Stimulated activated CD4-positive, alpha-beta T cell treated with anti-CD3 and anti-CD28 coated beads, Interleukin-2, amount 100 ng/mL, for 48 hours (primary cell): ENCODE measurements at places on chromosomes 1 and 21.

DNA sequence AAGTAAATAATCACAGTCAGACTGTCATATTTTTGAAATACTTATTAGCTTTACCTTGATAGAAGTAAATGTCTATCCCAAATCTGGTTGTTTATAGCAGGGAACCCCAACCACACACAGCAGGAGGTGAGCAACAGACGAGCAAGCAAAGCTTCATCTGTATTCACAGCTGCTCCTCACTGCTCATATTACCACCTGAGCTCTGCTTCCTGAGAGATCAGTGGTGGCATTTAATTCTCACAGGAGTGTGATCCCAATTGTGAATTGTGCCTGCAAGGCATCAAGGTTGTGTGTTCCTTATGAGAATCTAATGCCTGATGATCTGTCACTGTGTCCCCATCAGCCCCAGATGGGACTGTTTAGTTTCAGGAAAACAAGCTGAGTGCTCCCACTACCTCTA lies 104.3 kb downstream of the GPATCH2 start:
- DNase-seq: no peak

DNA sequence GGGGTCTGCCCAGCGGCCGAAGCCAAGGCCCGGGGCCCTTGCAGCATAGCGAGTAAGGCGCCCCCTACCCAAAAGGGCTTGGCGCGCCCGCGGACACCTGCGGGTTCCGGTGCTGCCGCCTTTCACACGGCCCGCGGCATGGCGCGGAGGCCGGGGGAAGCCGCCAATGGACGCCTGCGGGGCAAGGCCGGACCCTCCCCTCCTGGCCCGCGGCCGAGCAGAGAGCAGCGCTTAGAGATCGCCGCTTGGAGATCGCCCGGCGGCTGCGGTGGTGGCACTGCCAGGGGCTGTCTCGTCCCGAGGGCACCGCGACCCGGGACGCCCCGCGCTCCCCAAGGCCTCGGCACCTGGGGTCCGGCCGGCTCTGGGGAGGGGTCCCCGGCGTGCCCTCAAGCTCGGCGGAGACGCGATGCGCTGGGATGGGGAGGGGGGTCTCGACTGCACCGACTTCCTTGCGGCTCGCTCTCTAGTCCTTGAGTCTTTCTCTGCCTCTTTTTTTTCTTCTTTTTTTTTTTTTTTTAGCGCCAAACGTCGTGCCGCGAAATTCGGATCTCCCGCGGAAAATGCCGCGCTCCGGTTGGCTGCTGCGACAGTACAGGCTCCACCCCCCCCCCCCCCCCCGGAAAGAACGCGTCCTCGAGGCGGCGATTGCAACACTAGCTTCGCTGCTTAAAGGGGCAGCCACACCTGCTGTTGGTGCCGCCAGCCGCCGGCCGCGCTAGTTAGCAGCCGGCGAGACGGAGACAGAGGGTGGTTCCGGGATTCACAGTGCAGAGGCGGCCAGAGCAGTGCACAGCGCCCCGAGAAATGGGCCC lies at the start of gene E2F2:
Gene E2F2 (minus strand): TSS at position 487 of the 815 bp plus-strand sequence. CDS start 440 bp downstream, at position 47.
- peak; percentile 66 for DNase-seq

DNA sequence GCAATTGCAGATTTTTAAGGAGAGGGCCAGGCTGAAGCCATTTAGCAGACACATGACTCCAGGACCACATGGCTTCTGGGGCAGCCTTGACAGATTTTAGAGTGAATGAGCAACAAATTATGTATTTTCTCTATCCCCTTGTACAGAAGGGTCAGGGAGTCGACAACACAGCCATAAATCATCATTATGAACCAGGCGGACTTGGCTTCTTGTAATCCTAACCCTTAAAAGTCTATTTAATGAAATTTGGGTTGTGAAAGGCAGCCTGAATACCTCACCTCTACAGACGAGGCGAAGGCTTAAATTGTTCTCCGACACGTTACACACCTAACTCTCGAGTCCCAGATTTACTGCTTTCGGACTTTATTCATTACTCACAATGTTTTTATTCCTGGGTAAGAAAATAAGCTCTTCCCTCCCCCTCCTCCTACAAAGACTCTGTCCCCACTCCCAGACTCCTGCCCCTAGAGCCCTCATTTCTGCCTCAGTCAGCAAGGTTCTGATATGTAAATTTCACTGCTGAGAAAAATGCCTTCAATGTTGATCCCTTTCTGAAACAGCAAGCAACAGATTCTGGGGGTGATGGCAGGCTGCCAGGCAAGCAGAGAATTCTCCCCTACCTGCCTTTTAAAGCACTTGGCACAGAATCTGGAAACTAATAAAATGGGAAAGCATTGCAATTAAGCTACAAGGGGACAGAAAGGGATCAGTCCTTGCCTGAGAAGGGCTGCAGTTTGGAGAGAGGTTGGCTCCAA lies 51.6 kb downstream of the PLPP3 start:
- no peak for DNase-seq

DNA sequence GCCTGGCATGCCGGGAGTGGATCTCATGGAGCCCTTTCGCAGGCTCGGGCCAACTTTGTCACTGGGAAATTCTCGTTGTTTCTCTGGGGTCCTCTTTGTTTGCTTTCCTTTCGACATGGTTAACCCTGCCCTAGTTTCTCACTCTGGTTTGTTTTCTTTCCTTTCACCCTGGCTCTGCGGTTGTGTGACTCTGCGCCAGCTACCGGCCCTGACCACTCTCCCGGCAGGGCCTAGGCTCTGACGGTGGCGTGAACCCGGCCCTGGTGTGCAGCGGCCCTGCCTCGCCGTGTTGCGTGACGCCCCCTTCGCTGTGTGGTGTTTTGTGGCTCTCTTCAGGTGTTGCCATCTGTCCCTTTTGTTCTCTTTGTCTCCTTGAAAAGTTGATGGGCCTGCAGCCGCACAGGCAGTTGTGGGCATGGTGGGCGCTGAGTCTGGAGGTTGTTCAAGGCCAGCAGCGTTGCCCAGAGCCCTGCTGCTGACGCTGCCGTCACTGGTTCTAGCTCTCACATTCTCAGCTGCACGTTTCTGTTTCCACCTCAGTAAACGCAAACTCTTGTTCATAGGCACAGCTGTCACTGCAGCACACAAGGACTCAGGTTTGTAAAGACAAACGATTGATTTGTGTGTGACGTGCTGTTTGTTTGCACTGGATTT lies 64.6 kb upstream of the DIP2A start:
- DNase-seq: no peak

GRCh38 chr1:42968654-42969053 lies 10.0 kb upstream of the SLC2A1 start:
- DNase-seq: no peak

DNA sequence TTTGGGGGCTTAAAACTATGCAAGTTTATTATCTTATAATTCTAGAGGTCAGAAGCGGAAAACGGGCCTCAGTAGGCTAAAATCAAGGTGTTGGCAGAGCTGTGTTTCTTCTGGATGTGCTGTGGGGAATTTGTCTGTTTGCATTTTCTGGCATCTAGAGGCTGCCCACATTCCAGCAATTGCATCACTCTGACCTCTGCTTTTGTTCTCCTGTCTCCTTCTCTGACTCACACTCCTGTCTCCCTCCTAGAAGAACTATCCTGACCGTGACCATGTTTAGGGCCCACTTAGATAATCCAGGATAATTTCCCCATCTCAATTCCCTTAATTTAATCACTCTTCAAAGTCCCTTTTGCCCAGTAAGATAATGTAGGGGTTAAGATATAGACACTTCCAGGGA lies 127.4 kb upstream of the DEPDC1 start:
- DNase-seq: no peak

DNA sequence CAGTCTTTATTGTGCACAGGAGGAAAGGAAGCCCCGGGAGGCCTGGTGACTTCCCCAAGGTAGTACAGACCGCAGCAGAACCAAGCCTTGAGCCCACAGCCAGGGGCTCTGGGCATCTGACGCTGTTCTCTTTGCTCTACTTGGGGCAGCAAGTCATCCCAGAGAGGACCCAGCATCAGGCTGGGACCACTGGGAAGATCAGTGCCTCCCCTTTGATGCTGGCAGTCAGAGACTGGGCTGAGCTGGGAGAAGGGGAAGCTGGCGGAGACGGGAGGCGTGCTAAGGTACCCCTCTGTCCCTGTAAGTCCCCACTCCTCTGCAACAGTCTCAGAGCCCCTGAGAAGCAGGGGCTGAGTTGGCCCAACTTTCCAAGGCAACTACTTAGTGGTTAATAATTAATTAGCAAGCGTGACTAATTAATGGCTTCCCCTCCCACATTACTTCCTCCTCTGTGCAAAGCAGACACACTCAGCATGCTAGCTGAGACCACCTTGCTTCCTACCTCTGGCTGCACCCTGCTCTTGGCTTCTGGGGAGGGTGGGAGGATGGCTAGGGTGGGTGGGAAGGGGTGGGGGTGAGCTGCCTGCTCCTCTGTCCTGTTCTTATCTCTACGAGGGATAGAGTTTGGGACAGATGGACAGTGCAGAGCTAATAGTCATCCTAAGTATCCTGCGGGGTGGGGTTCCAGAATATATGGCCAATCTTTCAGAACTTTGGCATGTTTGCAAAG lies 1.3 kb downstream of the INAVA start:
- no peak for DNase-seq

- no peak for DNase-seq
Observed at GRCh38 chr1:24263211-24263610, 55.9 kb upstream of the GRHL3 start.

- DNase-seq: no peak
Observed at GRCh38 chr1:110114784-110115183, 2.5 kb downstream of the UBL4B start.

DNA sequence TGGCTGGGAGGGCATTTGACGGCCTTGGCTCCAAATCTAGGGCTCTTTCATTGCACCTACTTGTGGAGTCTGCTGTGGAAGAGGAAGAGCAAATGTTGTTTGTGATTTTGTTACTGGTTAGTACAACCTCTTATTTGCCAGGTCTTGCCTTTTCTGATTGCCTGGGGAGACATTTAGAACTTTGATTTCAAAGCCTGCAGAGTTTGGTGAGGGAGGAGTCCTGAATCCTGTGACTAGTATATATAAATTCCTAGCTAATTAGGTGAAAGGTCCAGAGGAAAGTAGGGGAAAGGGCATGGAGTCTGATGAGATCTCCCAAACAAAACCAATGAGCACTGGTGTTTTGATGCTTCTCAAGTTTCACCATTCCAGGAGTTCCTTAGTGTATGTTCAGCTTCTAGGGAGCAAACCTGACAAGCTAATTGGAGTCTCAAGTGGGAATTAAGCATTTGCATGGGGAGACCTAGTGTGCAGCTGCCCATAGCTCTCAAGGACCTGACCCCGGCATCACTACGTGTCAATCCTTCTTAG lies 5.1 kb upstream of the HMGCS2 start:
- no peak for DNase-seq

- DNase-seq: no peak
Observed at GRCh38 chr1:67019121-67019520, 34.8 kb downstream of the SLC35D1 start.

DNA sequence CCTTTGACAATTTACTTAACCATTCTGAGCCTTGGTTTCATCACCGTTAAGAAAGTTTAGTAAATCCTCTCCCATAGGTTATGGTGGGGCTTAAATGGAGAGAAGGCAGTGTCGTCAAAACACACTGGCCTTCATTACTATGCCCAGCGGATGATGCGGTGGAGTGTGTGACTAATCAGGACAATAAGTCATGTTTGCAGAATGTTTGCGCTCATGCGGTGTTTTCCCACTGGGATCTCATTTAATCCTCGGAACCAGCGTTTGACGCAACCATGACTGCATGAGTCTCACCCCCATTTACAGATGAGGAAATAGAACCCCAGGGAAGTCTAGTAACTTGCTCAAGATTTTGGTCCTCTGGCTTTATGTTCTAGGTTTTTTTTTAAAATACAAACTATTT lies 17.5 kb downstream of the SLC26A9 start:
- no peak for DNase-seq
